ENCODE measurements at places on chromosomes 1 and 21.
A peak's percentile ranks its signal among the peaks of the same experiment; 100 is the strongest.

GRCh38 chr1:203124011-203124410, 3.5 kb upstream of the ADORA1 start:
- no peak for DNase-seq

DNA sequence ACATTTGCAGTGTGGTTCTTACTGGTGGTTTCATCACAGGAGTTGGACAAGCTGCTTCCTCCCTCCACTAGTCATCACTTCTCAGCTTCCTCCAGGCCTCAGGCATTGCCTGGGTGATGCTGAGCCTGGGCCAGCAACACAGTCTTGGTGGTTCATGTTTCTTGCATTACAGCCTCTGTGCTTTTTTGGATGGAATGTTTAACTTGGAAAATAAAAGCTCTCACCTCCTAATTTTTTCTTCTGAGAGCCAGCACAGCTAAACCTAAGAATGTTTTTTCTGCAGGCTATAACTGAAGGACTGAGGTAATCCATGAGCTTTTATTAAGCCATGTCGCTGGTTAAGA, 66.1 kb upstream of the RHOU start:
- peak; percentile 85 for DNase-seq

GRCh38 chr1:220796530-220796929, 9.8 kb downstream of the MTARC1 start:
- DNase-seq: no peak

- no peak for DNase-seq
These were observed 28.7 kb downstream of the RIMS3 start for GRCh38 chr1:40636777-40637176.

DNA sequence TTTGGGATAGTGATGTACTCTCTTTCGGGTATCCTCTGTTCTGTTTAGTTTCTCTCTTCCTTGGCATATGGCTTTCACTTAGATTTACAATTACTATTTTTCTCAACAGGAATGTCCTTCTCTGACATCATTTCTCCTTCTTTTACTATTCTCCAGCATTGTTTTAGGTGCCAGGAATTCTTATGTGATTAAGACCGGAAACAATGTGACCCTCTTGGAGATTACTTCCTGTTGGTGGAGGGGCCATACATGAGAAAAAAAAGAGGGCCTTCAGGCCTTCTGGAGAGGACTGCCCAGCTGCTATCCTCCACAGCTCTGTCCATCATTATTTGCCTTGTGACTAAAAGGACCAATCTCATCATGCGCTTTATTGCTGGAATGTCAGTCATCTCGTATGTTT, 50.4 kb upstream of the ADAMTS5 start:
- DNase-seq: no peak

GRCh38 chr1:198662821-198663220, 24.0 kb downstream of the PTPRC start:
- no peak for DNase-seq

Measured in GM03348 (cell line).